ENCODE measurements at places on chromosomes 2 and 18.

DNA sequence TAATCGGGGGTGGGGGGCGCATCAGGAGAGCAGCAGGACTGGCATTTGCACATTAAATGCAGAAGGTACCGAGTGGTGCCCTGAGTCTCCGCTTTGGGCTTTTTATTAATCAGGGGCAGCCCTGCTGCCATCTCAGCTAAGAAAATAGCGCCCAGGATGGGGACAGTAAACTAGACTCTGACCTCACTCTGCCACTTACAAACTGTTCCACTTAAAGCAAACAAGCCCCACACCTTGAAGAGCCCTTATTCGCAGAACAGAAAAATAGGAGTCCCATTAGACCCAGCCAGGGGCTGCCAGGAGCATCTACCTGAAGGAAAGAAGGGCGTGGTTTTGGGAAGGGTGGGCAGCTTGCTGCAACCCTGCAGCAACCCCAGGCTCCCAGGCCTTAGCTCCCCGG is 165.3 kb downstream of the TNS1 start:
- DNase-seq = no peak

DNA sequence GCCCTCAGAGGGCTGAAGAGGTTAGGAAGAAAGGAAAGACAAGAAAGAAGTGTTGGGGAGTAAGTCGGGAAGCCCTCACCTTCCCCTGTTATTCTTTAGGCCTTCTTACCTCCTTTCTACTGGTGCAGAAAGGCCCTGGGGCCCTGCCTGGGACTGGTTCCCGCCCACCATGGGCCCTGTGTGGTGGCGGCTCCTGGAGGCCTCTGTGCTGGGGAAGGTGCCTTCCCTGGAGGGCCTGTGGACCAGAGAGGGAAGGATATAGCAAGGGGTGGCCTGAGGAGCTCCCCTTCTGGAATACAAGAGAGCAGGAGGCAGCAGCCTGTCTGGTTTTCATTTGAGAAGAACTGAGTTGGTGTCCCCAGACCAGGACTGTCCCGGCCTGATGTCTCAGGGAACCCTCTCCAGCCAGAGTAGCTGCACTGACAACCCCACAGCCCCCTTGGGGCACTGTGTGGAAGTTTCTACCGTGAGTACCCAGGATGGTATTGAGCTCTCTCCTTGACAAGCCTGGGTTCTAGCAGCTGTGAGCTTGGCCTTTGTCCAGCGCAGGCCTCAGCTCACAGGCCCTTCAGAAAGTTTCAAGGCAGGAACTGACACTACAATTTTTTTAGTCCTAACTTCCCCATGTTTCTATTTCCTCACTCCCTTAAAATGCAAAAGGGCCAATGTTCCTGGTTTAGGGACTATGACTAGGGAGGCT is 47.1 kb downstream of the EFR3B start:
- DNase-seq = no peak

DNA sequence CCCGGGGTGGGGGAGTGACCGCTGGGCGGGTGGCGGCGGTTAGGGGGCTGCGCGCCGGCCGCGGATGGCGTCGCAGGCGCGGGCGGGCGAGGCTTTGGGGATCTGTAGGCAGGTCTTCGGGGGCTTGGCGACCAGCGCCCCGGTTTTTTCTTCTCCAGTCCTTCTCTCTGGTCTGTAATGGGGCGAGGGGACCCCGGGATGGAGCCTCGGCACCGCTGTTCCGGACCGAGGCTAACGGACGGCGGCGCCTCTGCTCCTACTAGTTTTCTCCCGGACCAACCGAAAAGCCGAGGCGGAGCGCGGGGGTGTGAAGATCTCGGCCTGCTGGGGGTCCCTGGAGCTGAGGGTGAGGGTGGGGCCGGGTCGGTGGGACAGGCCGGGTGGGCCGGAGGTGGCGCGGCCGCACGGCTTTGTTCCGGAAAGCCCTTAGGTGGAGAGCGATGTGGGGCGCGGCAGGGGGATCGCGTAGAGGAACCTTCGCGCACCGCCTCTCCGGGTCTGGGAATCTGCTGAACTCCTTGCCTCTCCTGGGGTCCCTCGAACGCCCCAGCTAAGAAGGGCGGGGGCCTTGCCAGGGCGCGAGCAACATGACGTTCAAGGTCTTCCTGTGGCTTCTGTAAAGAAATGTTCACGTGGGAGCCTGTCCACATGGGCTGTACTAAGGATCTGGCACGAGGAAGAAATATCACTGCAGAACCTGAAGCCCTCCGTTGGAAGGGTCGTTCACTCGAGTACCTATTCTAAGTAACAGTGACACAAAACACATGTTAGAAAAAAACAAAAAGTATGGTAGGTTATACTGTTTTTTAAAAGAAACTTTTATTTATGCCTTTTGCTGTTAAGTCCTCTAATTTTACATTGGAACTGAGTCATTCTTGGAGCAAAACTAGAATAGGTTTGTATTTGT is 861 bp downstream of the SLC39A10 start:
- peak; percentile 31 for DNase-seq

DNA sequence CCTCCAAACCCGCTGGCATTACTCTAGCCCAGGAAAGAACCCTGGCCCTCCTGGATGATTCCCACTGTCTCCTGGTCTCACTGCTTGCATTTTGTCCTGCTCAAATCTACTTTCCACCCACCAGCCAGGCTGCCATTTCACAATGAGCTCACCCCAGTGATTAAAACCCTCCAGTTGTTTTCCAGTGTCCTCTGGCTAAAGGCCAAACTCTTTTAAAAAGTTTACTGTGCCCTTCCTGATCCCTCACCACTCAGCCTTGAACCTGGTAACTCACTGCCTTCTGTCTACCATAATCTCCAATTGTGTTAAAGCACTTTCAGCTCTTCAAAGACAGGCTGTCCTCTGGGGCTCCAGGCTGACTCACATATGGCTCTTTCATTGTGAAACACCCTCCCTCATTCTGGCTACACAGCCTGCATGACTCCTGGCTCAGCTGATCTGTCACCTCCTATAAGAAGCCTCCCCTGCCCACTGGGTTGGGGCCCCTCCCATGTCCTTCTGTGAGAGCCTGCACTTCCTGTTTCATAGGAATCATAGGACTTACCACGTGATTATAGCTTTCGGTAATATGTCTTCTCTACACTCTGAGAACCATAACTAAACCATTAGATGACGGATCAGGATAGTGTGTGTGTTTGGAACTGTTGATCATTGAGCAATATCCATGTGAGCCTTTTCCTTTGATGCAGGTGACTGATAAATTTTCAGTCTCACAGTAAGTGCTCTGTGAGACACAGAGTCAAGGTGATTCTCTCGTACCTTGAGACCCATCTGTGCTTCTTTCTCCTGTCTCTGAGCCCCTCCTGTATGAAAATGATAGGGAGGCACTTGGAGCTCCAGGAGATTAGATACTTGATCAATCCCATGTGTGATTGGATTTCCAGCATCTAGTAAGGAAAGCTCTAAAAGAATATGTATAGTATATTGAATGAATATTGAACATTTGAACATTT is 590.8 kb upstream of the ID2 start:
- DNase-seq = no peak

Data from SW 1271 (cell line).